ENCODE measurements at places on chromosomes 3 and 15. TPM values are rescaled to one million over a fixed set of nuclear protein-coding genes. Genes with fewer than 3 reads are reported as not detected.

Gene RAB6B
- total RNA-seq, result 0.81 TPM

Gene CCR4
- total RNA-seq, result 40.9 TPM

Gene CAMKV
- total RNA-seq, result not detected

Gene GPR27
- total RNA-seq, result 4.5 TPM

Gene NRG4
- total RNA-seq, result not detected

Gene SAXO2
- 1.3 TPM for total RNA-seq

Gene CYP1A2
- total RNA-seq, result not detected

Gene TNFAIP8L3
- total RNA-seq, result not detected

Gene CCK
- total RNA-seq, result not detected

Gene SKOR1
- 0.42 TPM for total RNA-seq

- DNase-seq, result no peak
These were observed 88.8 kb downstream of the MEGF11 start for GRCh38 chr15:66164788-66165187.

DNA sequence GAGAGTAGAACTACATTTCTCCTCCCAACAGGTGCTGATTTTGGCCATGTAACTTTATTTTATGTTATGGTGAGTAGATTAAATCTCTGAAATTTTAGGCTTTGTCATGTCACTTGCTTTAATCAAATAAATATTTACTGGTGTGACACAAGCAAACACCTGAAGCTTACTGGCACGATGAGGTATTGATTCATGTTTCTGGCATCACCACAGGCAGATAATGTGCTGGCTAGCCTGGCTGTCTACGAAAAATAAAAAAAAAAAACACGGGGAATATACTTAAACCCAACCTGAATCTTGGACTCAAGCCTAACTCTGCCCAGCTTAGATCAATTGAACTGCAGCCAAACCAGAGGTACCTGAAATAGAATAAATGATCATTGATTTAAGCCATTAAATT lies 65.6 kb upstream of the CADM2 start:
- DNase-seq, result no peak

DNA sequence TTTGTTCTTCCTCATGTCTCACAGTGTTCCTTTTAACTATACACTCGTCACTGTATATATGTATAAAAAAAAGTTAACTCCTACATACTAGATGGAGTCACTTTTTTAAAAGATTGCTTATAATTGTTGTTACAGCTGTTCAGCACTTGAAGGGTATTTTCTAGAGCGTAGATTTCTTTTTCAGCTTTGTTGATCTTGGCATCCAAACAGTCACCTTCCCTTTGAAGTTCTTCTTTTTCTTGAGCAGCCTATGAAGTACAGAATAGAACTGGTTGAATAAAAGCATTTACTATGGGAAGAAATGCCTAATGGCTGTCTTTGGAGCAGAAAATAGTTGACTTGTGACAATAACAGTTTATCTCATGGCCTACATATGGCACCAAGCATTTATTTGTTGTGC lies 17.8 kb downstream of the TTC14 start:
- no peak for DNase-seq

DNA sequence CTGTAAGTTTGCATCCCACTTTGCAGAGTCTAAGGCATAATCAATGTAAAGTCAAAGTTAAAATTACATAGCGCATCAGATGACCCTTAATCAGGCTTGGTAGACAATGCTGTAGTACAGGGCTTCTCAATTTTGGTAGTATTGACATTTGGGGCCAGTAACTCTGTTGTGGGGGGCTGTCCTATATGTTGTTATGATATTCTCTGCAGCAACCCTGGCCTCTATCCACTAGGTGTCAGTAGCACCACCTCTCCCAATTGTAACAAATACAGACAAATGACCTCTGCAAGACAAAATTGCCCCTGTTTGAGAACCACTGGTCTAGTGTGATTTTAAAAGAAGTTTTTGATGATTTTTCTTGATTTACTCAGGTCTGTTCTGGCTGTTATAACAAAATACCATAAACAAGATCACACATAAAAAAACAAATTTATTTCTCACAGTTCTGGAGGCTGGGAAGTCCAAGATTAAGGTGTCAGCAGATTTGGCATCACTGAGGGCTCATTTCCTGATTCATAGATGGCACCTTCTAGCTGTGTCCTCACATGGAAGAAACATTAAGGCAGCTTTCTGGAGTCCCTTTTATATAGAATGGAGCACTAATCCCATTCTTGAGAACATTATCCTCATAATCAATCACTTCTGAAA lies 37.6 kb upstream of the SLC9A9 start:
- no peak for DNase-seq

DNA sequence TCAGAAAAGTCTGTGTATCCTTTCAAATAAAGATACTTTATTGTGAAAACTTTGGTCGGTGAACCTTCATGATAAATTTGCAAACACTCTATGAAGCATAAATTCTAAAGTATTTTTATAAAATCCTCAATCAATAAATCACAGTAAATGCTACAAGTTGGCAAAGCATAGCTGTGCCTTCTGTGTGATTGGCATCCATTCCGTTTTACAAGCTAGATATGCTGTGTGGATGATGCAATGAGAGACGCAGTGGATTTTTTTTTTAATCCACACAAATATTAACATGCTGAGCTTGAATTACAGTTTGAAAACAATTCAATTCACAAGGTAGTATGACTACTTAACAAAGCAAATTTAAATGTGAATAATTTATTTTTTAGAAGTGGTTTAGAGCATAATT lies 937.2 kb downstream of the ZPLD1 start:
- no peak for DNase-seq

GRCh38 chr15:33068511-33068990 lies 126.0 kb downstream of the FMN1 start:
- DNase-seq, result no peak

DNA sequence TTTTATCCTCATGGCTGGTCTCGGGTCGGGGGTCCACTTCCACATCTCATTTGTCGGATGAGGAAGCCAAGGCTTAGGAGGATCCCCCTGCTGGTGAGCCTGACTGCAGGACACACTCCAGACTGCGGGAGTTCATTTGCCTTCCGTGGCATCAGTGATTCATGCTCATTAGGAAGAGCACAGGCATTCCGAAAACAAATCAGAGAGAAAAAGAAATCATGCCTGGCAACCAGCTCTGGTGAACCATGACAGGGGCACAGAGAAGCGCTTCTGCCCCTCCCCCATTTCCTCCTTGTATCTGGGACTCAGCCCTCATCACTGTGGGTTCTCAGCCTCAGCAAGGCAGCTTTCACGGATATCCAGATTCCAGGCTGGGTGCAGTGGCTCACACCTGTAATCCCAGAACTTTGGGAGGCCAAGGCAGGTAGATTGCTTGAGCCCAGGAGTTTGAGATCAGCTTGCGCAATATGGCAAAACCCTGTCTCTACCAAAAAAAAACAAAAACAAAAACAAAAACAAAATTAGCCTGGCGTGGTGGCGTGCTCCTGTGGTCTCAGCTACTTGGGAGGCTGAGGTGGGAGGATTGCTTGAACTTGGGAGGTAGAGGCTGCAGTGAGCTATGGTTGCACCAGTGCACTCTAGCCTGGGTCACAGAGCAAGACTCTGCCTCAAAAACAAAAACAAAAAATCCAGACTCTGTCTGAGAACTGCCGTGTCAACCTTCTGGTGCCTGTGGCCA lies 28.4 kb downstream of the IRAK2 start:
- no peak for DNase-seq

DNA sequence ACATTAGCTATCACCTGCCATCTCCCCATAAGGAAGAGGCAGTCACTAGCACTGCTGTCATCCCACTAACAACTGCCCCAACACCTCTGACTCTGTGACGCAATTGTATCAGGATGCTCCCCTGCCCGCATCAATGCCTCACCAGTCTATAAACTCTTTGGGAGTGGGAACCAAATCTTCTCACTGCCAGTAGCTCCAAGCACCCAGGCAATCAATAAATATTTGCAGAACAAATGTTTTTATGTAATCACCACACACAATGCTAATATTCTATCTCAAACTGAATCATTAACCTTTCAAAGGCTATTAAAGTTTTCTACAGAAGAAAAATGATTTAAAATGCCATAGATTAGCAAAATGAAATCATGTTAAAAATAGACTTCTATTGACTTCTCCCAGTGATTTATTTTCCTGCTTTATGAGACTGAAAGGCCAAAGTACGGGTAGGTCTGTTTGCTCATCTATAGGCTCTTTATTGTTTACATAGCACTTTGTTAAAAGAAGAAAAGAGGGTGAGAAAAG lies 131.3 kb downstream of the PLD1 start:
- no peak for DNase-seq

DNA sequence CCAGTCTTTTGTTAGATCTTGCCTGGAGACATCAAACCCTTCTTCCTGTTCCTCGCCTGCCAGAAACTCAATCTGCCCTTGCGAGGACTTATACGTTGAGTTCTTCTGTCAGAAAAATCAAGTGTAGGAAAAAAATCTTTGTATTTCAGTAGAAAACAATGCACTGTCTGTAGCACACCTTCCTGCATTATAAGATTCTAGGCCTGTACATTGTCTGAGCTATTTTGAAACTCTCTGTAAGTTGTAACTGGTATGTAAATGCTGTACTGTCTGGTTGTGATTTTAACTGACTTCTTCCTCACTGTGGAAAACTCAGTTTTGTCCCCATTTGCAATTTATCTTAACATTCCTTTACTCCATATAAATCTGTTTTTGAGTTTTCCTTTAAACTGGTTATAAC lies 17.7 kb upstream of the XIRP1 start:
- no peak for DNase-seq

- no peak for DNase-seq
These were observed 95.9 kb upstream of the ATP2B2 start for GRCh38 chr3:10601151-10601856.

DNA sequence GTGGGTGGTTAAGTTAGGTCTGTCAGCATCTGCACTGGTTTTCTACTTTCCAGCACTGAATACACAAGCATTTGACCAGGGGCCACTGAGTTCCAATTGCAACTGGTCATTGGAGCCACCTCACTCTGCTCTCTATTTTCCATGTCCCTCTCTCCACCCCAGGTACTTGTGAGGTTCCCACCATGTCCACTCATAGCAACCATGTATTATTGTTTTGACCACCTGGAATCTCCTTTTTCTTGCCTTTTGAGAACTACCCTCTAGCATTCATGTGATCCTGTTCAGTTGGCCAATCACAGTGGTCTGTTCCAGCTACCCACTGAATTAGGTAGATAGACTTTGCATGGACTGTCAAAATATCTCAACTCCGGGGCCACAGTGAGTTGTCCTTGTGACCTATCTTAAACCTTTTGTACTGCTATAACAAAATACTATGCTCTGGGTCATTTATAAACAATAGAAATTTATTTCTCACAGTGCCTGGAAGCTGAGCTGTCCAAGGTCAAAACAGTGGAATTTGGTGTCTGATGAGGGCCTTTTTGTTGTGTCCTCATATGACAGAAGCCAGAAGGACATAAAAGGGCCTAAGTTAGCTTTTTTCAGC lies 20.2 kb upstream of the TM4SF18 start:
- no peak for DNase-seq

GRCh38 chr3:71063773-71064290 lies 519.7 kb downstream of the FOXP1 start:
- peak; percentile 76 for DNase-seq

GRCh38 chr15:74207652-74208440 lies 5.3 kb upstream of the STRA6 start:
- no peak for DNase-seq

DNA sequence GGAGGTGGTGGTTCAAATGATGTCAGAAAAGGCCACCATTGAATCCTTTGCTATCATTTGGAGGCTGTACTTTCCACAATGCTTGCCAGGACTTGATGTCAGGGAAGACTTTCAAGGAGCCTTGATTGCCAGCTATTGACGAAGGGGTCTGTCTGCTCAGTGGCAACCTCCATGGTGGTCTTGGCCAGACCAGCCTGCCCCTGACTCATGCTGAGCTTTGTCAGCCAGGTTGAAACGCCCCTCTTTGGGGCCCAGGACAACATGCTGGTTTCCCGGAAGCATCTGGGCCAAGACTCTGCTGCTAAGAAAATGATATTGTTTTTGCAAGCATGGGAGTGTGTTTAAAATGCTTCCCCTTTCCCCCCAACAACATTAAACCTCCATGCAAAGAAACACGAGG lies 26.7 kb downstream of the CGNL1 start:
- no peak for DNase-seq

GRCh38 chr3:16205156-16205870 lies 30.8 kb downstream of the GALNT15 start:
- DNase-seq, result no peak

DNA sequence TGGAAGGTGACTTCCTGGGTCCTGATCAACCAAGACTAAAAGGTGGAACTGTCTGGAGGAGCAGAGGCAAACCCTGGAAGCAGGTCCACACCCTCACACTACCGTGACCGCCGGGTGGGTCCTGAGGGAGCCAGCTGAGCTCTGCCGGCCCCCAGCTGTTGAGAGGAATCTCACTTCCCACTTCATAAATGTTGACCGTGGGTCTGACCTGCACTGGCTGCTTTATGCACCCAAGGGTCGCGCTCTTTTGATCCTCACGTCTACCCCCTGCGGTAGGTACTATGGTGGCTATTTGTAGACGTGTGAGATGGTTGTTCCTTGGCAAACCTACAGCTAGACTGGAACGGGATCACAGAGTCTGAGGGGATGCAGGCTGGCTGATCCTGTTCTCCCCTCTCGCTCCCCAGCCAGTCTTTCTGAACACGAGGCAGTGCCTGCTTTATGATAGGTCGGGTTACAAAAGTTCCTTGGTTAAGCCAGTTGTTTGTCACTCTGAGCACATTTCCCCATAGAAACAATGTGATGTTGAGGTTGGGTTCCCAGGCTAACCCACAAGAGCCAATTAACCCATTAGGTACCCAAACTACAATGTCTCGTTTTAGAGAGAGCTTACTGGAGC lies 113.0 kb upstream of the ETV5 start:
- no peak for DNase-seq

- DNase-seq, result no peak
These were observed 69.2 kb downstream of the ISG20 start for GRCh38 chr15:88707771-88708654.

- no peak for DNase-seq
These were observed 19.4 kb downstream of the RBP1 start for GRCh38 chr3:139519998-139520737.

GRCh38 chr3:49462222-49462621 lies 7.8 kb upstream of the DAG1 start:
- DNase-seq, result no peak
